Calu3 (cell line): ENCODE measurements at places on chromosomes 12 and 14.

DNA sequence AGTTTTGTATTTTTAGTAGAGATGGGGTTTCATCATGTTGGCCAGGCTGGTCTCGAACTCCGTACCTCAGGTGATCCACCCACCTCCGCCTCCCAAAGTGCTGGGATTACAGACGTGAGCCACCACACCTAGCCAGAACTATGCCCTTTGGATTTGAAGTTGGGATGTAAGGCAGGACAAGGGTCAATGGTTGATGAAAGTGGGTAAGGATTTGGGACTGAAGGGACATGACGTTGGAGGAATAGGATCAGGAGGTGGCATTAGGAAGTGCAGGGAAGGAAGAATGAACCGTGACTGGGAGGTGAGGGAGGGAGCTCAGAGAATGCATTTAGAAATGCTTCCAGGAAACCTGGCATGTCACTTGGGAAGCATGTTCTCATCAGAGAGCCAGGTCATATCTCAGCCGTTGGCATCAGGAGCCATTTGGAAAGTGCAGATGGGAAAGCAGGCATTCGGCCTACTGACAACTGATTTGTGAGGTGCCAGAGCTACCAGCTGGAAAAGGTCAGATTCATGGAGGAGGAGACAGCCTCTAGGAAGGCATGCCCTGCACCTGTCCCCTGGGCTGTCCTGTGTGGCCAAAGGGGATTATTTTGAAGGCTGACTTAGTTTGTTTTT is 2.2 kb downstream of the CRADD start:
- no peak for DNase-seq

DNA sequence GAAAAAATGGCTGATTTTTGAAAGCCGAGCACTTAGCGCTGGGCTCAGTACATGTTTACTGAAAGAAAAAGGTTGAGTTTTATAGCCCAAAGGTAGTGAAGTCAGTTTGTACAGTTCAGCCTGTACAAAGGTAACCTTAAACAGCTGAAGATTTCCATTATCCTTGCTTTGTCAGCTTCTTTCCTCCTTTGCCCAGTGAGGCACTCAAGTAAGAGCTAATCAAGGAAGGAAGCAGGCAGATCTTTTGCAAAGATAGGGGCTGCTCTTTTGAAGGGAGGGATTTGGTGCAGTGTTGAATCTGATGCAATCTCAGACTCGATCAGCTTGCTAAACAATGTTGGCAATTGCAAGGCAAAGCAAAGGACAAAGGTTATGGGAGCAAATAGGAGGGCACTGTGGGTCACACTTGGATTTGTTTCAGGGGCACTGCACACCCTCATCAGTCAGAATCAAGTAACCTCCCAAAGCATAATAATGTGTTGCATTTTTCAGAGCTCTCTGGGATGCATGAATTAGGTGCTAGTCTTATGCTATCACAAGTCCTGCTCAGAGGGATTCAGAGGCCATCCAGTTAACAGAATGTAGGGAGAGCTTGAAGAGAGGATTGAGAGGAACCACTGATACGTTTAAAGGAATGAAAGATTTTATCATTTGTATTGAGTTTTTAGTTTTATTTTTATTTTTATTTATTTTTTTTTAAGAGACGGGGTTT is 44.4 kb downstream of the ANO6 start:
- no peak for DNase-seq

GRCh38 chr12:65949009-65949623 is 124.8 kb downstream of the HMGA2 start:
- no peak for DNase-seq

GRCh38 chr14:23631702-23632460 is 4.3 kb upstream of the DHRS2 start:
- peak; percentile 84 for DNase-seq

- DNase-seq: no peak
These were observed 4.0 kb downstream of the CRIP2 start for GRCh38 chr14:105478398-105479251.

DNA sequence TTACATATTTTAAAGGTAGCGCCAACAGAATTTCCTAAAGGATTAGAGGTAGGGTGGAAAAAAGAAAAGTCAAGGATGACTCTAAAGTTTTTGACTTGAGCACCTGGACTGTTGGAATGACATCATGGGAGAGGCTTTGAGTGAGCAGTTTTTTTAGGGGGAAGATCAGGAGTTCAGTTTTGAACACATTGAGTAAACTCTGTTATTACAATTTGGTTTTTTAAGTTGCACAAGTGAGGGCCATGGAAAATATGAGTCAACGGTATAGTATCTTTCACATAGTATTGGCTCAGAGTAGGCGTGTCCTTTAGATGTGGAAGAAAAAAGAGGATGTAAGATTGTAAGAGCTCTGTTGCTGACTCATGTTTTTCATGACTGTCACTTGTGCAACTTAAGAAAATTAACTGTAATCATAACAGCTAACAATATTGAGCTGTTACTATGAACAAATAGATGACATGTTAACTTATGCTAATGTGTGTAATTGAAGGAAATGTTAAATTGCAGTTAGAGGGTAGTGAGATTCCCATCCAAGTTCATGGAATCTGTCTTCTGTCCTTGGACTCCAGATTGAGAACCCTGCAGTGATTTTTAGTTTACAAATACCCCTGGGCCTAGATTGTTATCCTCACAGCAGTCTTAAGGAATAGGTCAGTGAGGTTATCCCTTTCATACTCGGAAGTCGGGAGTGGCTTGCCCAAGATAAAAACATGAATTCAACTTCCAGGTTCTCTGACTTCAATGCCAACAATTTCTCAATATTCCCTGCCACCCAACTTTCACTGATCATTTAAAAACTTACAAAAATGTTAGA is 48.2 kb upstream of the ATP2B1 start:
- peak; percentile 46 for DNase-seq

DNA sequence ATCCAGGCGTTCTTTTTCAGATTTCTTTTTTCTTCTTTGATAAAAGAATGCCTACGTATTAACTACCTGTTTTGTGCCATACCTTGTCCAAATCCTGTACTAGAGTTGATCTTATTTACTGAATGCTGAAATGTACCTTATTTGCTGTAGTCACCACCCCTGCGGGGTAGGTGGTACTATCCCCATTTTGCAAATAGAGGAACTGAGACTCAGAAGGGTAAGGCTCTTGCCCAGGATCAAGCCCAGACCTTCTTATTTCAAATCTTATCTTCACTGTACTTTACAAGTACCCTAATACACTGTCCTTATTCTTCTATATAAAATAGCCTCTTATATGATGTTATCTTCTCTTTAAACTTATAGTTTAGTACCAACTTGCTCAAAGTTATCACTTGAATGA is 206.5 kb downstream of the SLC41A2 start:
- DNase-seq: no peak

DNA sequence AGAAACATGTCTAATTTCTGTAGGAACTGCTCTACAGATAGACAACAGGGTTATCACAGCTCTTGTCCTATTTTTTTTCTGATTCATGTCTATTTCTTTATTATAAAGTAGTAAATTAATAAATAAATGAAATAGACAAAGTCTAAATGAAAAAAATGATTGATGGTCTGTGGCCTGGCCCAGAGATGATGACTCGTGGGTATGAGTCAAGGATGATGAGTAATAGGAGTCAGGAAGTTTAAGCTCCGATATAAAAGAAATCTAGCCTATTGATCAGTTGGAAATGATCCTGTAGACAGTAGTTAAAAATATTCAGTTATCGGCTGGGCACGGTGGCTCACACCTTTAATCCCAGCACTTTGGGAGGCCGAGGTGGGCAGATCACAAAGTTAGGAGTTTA is 90.6 kb upstream of the RTL1 start:
- DNase-seq: no peak

DNA sequence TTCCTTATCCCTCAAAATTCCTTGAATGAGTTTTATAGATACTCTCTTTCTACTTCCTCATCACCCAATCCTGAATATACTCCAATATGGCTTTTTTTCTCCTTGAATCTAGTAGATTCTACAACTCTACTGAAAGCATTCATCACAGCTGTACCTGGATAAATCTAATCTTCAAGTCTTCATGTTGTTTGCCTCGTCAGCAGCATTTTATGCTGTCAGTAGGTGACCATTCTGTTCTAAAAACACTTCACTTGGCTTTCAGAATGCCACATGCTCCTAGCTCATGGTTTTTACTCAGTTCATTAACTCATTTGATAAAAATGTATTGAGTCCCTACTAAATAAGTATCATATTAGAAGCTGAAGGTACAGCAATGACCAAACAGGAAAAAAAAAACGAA is 113.3 kb downstream of the NOVA1 start:
- no peak for DNase-seq

- no peak for DNase-seq
These were observed 53.5 kb downstream of the SUDS3 start for GRCh38 chr12:118429688-118430383.

GRCh38 chr12:3097836-3098235 is 20.7 kb downstream of the TSPAN9 start:
- no peak for DNase-seq

- no peak for DNase-seq
These were observed 170.2 kb upstream of the HMGA2 start for GRCh38 chr12:65653946-65654629.

DNA sequence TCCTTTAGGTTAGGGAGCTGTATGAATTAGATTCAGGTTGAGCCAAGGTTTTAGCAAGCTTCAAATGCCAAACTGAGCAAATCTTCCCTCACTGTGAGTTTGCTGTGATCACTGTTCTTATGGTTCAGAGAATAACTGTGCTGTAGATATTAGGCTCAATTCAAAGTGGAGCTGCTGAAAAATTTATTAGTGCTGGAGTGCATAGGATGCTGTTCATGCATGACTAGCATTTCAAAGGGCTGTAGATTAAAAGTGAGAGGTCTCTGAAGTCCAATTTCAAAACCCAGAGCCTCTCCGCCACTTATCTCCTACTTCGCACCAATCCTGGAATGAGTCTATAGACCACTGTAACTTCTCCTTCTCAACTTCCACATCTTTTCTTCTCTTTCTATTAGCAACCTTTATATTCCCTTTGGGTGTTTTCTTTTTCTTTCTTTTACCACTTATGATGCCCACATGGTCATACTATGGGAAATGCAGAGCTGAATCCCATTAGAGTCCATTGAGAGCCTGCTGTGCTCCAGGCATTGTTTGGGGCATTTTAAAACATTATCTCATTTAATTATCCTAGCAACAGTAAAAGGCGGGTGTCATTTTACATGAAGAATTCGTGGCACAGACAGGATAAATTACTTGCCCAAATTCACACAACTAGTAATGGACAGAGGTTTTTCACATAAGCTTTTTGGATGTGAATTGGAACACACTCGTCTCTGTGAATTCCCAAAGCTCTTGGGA is 77.5 kb upstream of the EEA1 start:
- no peak for DNase-seq

DNA sequence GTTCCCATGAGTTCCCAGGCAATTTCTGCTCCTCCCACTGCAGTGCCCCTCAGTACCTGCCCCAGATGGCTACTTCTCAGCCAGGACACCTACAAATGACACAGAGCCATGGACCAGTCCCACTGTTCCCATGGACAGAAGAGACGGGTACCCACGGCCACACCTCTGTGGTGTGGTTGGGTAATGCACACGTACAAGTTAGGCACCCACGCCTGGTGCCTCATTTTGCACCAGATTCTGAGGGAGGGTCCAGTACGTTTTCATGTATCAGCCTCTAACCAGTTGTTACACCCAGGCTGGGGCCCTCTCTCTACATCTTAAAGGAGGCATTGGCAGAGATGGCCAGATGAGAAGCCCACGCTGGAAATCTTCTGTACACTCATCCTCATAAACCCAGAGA is 114.0 kb downstream of the DICER1 start:
- DNase-seq: no peak

DNA sequence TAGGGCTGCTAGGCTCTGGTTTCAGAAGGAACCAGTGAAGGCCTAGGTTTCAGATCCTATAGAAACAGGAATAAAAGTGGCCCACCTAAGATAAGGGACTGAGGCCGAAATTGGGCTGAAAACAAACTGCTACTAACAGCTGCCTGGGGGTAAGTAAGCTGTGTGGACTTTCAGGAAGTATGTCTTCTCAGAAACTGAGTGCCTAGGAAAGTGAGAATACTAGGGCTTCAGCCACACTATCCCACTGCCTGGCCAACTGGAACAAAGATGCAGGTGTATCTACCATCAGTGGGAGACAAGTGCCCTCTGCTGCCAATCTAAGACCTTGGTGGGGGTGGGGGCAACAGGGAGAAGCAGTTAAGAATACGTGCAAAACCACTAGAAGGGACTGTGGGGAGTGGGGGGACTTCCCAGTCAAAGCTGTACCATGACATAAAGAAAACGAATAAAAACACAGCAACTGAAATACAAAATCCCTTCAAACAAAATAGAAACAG is 82.5 kb downstream of the MED13L start:
- DNase-seq: no peak

- no peak for DNase-seq
These were observed 30.9 kb downstream of the TDP1 start for GRCh38 chr14:89986462-89987160.

DNA sequence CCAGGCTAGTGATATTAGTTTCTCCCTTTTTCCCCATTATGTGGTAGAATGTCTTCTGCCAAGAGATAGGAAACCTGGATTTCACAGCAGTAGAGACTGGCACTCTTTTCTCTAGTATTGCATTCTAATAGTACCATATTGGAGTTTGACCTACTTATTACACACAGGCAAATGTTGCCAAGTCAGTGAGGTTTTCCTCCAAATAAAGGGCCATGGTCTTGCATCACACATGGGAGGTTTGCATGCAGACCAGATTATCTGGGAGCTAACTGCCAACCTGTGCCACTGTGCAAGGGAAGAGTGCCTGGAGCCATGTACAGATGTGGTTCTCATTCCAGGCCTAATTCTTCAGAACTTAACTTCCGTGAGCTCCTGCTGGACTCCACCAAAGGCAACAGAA is 113.3 kb downstream of the ANO6 start:
- DNase-seq: no peak
